ENCODE measurements at places on chromosomes 7 and 10. TPM values are rescaled to one million over a fixed set of nuclear protein-coding genes. Genes with fewer than 3 reads are reported as not detected.
A peak's percentile ranks its signal among the peaks of the same experiment; 100 is the strongest.

The CDK5 gene
- total RNA-seq: 10.4 TPM

- no peak for DNase-seq
These were observed 30.6 kb downstream of the JMJD1C start for GRCh38 chr10:63434866-63435854.

DNA sequence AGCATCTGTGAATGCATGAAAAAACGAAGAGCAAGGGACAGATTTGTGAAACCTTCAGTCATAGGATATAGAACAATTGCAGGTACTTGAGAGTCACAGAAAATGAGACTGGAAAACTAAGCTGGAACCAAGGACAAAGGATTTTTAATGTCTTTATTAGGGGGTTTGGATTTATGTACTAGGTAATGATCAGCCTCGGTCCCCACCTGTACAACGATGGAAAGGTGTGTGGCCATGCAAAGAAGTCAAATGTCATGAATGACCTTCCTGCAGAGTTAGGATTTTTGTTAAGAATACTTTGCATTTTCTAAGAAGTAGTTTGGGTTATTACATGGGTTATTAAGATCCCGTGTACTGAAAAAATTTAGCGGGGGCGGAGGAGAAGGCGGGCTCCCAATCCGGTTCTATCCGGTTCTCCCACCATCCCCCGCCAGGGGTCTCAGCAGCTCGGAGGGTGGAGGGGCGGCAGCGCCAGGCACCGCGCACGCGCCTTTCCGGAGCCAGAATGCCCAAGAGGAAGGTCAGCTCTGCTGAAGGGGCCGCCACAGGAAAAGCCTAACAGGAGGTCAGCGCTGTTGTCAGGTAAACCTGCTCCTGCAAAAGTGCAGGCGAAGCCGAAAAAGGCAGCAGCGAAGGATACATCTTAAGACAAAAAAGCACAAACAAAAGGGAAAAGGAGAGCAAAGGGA lies 327.5 kb upstream of the PLXDC2 start:
- DNase-seq: peak; percentile 9

The AP3M1 gene
- total RNA-seq: 42.2 TPM

GRCh38 chr10:97490592-97490991 lies 7.6 kb downstream of the MMS19 start:
- no peak for DNase-seq

The C10orf67 gene
- total RNA-seq: 0.25 TPM

DNA sequence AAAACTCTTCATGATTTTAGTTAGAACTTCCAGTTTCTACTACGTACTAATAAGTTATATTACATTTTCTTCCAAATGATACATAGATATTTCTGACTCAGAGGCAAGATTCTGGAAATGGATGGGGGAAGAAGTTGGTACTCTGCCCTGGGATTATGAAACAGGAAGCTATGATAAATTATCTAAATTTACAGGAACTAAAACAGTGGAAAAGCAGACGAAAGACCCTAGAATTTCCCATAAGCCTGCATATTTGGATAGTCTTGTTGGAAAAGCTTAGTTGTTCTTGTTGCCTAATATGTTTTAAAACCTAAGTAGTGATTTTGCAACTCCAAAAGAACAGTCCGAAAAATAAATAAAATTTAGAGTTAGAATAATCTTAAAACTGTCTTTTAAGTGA lies 21.8 kb downstream of the CFAP69 start:
- no peak for DNase-seq

The SLC13A1 gene
- not detected for total RNA-seq

- no peak for DNase-seq
These were observed 125.9 kb upstream of the FZD8 start for GRCh38 chr10:35768011-35768410.

The GHRHR gene
- total RNA-seq: not detected

DNA sequence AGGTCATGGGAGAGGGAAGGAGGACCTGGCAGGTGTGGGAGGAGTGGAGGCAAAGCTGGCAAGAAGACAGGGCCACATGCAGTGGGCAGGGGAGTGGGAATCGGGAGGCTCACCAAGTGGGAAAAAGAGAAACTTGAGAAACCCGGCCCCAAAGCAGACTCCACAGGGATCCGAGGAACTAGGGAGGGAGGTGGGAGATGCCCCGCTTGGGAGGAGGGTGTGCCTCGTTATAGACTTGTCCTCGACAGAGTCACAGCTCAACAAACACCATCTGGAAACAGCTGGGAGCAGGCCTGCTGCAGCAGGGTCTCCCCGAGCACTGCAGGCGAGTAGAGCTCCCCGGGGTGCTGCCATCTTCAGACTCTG lies 54.8 kb downstream of the MKI67 start:
- no peak for DNase-seq

DNA sequence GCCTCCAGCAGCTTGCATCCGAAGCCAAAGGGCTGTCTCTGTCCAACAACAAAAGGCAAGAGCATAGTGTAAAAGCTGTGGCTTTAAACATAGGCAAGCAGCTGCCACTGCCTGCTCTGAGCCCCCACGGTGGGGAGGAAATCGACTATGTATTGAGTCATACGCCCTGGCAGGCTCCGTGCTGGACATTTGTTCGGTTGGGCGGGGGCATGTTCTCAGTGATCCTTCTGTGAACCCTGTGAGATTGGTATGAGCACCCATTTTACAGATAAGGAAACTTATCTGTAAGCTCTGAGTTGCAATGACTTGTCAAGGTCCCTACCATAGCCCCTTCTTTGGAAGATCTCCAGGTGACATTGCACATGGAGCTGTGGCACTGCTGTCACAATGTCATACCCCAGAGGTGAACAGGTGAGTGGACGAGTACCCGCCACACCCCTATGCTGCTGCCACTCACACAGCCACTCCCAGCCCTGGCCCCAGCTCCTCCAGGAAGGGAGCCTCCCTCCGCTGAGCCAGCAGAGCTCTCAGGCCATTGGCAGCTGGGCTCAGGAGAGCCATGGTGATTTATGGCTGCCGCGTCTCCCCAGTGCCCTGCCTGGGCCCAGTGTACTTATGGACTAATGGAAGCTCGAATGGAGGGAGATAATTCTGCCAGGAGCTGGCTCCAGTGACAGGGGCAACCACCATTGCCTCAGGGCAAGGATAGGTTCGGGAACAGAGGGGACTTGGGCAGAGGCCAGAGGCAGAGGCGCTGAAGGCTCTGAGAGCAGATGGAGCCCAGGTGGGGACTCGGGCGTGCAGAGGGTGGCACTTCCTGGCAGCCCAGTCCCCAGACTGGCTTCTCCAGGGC lies 43.7 kb downstream of the UNC5B start:
- DNase-seq: no peak

DNA sequence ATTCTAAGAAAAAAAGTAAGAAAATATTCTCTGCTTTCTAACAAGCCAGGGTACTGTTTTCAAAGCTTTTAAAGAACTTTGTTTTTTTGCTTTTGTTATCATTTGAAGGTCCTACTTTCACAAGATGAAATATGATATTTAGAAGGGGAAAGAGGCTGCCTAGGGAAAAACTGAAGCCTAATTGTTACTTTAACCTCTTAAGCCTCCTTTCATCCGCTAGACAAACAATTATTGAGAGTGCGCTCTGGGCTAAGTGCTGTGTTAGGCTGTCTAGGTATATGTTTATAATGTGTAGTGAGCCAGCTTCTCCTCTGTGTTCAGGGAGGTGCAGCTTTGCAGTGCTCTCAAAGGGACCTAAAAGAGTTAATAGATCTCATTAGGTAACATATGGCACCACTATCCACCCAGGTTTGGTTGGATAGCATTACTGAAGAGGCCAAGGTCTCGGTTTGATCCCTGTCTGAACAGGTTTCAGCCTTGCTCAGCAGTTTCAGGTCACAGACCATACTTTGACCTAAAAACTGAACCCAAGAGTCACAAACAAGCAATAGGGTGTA lies 17.9 kb downstream of the PDK4 start:
- no peak for DNase-seq

DNA sequence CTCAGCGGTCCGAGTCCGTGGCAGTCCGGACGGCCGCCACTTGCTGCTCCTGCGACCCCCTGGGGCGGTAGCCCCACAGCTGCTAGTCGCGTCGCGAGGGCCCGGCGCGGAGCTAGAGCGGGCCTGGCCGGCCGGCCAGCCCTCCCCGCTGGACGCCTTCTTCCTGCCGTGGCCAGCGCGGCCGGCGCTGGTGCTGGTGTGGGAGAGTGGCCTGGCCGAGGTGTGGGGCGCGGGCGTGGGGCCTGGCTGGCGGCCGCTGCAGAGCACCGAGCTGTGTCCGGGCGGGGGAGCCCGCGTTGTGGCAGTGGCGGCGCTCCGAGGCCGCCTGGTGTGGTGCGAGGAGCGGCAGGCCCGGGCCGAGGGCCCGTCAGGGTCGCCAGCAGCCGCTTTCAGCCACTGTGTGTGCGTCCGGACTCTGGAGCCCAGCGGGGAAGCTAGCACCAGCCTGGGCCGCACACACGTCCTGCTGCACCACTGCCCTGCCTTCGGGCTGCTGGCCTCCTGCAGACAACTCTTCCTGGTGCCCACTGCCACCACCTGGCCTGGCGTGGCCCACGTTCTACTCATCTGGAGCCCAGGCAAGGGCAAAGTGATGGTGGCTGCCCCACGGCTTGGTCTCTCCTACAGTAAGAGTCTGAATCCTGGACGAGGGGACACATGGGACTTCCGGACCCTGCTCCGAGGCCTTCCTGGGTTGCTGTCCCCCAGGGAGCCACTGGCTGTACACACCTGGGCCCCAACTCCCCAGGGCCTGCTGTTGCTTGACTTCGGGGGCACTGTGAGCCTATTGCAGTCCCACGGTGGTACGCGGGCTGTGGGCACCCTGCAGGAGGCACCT lies 631 bp downstream of the HPS6 start:
- DNase-seq: peak; percentile 33

DNA sequence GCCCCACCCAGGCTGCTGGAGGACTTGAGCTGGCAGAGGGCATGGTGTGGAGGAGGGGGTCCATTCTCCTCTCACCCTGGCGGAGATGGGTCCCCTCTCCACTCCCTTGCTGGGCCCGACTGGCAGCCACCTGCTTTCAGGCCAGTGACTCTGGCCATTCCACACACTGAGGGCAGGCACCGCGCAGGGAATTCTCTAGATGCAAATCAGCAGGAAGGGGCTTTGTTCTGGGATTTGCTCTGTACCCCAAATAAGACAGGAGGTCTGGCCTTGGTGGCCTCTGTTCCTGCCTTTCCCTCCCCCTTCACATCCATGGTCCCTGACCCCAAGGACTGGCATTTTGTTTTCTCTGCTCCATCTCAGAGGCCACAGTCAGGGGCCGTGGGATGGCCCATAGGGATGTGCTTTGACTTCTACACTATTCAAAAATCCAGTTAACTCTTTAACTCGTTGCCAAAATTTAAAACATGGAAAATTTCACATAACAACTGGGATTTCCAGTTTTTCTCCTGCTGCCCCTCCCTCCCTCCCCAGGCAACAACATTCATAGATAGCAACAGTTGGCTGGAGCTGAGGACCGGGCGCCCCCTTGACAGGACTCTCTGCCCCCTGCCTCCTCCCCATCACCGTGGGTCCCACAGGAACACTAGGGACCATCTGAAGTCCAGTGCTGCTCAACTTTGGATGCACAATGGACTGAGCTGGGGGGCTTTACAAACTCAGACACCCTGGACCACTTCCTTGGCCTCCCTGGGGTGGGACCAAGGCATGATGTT lies 33.9 kb downstream of the PPIF start:
- DNase-seq: no peak

GRCh38 chr7:26378016-26378415 lies 86.4 kb downstream of the SNX10 start:
- DNase-seq: no peak

DNA sequence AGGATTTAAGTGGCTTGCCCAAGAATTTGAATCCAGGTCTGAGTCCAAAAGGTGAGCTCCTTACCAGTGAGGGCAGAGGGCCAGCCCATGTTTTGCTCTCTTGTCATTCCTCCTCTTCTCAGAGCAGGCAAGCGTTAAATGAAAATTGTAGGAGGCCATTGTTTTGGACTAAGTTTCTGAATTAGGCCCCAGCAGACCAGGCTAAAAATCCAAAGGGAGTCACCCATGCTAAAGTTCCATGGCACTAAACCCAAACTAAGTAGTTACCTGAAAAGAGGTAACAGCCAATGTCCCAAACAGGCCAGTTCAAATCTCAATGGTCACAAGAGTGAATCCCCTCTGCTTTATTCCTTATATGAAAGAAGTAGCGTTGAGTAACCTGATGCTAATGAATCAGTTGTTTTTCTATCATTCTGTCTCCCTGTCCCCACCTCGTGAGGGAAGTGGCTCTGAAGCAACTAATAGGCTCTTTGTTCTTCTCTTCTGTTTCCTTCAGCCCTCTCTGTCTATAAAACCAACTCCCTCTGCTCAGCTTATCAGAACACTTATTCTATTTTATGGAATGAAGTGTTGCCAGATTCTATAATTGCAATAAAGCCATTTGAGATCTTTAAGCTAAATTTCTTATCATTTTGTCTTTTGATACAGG lies 17.5 kb upstream of the CDH23 start:
- DNase-seq: no peak

DNA sequence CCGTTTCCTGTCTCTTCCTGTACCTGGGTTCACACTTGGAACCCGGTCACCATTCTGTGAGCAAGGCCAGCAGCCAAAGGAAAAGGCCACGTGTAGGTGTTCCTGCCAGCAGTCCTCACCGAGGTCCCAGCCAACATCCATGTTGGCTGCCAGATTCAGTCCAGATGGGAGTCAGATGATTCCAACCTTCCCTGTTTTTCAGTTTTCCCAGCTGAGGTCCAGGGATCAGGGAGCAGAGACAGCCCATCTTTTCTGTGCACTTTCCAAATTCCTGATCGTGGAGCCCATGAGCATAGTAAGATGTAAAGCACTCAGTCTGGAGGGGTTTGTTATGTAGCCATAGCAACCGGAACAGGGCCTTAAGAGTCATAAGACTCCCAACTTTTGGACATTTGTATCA lies 3.9 kb upstream of the PVRIG start:
- no peak for DNase-seq

The STRIP2 gene
- total RNA-seq: 12.2 TPM

- DNase-seq: peak; percentile 45
These were observed 858 bp downstream of the COPS6 start for GRCh38 chr7:100089458-100090196.

The RBM48 gene
- total RNA-seq: 13.4 TPM

- no peak for DNase-seq
These were observed 16.2 kb downstream of the BPGM start for GRCh38 chr7:134662871-134663205.

The GJD4 gene
- total RNA-seq: not detected

DNA sequence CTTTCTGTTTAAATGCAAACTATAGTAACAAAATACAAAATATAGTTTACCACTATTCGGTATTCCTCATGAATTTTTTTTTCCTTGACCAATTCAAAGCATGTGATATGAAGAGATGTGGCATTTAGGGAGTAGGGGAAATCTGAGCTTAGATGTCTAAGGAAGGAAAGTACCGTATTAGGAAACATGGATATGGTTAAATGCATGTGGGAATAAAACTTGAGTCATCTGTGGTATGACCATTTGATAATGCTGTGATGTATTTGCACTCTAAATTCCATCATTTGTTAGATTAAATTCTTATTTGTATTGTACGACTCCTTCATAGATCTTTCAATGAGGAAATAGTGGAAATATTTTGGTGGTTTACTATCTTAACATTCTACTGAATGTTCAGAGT lies 19.7 kb downstream of the AHR start:
- no peak for DNase-seq

The SPDYE6 gene
- total RNA-seq: not detected

The MALRD1 gene
- 0.41 TPM for total RNA-seq

The TMEM120A gene
- 12.2 TPM for total RNA-seq

The FEZF1 gene
- not detected for total RNA-seq

The ALOX5 gene
- total RNA-seq: 0.56 TPM
